ENCODE measurements at places on chromosomes 1 and 21.

DNA sequence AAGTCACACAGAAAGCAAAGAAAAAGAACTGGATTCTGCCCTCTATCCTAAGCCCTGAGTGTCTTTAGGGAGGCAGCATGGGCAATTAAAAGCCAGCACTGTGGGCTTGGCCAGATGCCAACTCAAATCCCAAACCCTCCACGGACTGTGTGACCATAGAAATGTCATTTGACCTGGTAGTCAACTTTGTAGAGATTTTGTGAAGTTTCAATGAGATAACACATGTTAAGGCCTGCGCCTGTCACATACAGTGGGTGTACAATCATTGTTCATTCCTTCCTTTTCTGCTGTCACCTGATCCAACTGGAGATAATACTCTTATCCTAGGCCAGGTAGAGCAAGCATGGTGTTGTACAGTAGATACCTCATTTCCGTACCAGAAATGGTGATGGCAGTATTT is 54.2 kb downstream of the TMEM53 start:
- DNase-seq = no peak

- no peak for DNase-seq
Observed at GRCh38 chr1:76477156-76477555, 390.1 kb upstream of the ST6GALNAC5 start.

GRCh38 chr1:7579016-7579415 is 192.1 kb upstream of the VAMP3 start:
- no peak for DNase-seq

DNA sequence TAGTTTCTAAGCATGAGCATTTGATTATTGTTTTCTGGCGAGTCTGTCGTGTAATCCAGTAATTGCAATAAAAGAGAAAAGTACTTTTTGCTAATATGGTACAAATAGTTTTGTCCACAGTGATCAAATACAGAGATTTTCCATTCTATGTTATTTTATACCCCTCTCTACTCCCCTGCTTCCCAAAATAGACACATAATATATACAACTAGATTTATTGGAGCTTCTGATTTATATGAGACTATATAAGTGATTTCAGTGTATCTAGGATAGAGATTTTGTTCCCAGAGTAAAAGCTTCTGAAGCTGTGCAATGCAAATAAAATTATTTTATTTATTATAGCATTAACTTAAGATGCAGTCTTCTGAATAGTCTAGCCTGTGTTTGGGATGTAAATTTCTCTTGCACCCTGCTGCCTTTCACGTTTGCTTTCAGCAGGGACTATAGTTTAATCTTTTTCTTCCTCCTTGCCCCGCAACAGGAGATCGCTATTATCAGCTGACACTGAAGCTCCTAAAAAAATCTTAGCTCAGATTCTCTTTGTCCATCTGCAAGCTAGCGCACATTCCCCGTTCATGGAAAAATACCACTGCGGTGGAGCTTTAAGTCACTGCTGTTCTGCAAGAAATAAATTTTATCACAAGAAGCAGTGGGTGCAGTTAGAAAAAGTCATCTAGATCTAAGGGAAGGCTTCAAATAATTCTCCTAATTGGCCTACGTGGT is 273.3 kb downstream of the DISC1 start:
- no peak for DNase-seq

DNA sequence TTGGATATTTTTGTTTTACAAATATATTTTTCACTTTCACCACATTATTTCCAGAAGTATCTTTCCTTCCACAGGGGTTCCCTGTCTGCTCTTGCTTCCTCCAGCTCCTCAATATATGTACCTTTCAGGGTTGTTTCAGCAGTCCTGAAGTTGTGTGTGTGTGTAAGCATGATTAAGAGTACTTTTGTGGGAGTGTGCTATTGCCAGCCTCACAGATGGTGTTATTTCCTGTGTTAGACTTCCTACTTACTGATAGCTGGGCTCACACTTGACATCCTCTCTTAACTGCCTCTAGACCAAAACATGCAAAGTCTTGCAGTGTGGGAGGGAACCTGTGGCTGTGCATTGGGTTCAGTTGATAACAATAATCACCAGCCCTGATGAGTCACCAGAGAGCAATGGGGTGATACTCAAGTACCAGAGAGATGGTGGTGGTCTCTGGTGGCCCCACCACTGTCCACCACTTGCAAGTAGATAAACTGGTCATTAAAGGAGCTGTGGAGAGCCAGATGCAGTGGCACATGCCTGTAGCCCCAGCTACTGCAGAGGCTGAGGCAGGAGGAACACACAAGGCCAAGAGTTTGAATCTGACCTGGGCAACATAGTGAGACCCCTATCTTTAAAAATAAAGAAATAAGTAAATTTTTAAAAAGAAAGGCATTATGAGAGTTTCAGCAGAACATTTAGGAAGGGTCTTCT is 126.7 kb downstream of the NR5A2 start:
- no peak for DNase-seq

DNA sequence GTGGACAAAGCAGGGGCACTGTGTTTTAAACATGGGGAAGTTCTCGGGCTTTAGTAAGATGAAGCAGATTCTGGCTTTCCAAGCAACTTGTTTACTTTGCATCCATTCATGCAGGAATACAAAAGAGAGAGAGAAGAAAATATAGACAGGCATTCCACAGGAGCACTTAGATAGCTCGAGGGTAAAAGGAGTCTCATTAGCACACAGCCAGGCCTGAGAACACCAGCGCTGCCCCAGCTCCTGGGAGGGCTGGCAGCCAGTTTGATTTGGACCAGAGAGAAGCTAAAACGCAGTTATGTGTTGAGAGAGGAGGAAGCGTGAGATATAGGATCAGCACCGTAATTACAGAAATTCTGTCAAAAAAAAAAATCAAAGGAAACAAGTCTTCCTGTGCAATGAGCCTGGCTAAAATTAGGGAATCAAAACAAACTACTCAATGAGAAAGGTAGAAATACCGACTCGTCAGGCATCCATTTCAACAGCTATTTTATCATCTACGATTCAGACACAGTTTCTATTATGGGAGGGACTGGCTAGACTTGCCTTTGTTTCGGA is 68.2 kb downstream of the CLSTN1 start:
- no peak for DNase-seq

DNA sequence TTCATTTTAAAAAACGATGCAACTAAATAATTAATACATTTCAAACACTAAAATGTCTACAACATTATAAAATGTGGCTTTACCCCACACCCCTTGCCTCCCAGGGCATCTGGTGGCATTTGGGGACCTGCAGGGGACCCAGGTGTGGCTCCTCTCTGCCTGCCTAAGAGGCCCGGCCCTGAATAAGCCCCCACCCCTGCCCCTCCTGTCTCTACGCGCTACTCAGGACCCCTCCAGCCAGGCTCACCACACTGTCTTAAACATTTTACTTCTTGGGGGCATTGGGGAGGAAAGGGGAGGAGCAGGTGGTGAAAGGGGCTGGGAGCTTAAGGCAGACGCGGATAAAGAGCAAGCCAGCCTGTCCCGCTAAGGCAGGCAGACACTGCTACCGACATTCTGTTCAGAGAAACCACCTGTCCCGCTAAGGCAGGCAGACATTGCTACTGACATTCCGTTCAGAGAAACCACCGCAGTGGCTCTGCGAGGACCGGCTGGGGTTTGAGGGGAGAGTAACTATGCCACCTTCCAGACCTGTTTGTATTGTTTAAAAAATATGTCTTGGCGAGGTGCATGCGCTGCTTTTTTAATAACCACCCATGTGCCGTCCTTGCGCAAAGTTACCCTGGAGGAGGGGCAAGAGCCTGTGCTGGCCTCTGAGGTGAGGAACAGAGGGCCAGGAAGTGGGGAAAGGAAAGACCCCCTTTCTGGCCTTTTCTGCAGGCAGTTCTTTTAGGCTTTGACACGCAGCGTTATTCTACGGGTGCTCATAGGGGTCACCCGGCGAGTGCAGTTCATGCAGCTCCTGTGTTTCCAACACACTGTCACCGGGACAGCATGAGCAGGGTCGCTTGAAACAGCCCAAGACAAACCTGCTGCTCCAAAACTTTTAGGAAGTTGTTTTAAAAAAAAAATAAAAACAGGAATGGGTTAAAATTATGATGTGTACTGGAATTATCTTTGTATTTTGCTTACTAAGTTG is 51.3 kb upstream of the RIPK4 start:
- no peak for DNase-seq

GRCh38 chr1:29575826-29576225 is 339.5 kb downstream of the PTPRU start:
- DNase-seq = no peak

DNA sequence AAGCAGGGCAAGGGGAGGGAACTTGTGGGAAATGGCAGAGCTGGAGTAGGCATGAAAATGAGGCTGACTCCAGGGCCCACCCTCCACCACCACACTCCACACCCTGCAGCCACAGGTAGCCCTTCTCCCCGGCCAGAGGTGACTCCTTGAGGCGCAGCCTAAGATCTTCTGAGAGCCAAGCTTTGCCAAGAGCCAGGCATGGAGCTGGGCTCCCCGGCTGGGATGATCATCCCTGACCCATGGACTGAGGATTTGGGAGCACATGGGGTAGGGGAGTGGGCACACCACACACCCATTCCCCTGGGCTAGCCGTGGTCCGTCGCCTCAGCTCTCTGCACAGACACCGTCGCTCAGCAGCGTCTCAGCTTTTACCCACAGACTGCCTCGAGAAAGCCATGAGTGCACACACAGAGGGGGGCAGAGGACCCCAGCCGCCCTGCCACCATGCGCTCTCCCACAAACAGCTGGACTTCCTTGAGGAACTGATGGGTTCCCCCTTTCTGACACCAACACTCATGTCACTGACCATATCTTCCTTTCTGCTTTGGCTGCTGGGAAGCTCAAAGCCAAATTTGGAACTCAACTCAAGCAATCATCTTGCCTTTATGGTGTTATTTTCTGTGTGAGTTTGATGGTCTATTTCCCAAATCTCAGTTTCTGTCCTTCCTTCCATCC is 123.6 kb upstream of the RUNX3 start:
- DNase-seq = no peak

GRCh38 chr1:93753791-93754763 is 72.4 kb upstream of the BCAR3 start:
- no peak for DNase-seq

GRCh38 chr21:25737421-25737820 is 2.6 kb downstream of the GABPA start:
- no peak for DNase-seq

DNA sequence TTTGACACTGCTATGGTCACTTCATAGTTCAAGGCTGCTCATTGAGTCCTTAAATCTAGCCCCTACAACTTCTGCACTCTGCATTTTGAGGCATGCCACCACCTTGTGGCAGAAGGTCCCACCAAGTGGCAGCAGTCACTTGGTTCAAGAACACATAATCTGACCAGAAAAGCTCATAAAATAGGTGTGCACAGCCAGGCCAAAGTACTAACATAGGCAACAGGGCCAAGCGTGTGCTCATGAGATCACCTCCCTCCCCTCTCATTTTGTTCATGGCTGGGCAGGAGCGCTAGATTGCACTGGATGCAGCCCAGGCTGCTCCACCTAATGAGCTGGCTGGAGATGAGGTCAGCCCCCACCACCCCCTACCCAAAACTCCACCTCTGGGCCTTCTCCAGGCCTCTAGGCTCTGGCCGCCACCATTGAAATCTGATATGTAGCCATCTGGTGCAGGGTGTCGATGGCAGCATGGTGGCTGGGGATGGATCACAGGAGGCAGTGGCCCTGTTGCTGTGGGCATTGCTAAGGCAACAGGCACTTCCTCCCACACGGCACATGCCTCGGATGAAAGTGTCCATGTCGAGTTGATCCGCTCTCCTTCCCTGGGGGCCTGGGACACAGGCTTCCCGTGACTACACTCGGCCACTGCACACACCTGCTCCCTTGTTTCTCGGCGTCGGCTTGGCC is 193.2 kb downstream of the TRABD2B start:
- DNase-seq = no peak

DNA sequence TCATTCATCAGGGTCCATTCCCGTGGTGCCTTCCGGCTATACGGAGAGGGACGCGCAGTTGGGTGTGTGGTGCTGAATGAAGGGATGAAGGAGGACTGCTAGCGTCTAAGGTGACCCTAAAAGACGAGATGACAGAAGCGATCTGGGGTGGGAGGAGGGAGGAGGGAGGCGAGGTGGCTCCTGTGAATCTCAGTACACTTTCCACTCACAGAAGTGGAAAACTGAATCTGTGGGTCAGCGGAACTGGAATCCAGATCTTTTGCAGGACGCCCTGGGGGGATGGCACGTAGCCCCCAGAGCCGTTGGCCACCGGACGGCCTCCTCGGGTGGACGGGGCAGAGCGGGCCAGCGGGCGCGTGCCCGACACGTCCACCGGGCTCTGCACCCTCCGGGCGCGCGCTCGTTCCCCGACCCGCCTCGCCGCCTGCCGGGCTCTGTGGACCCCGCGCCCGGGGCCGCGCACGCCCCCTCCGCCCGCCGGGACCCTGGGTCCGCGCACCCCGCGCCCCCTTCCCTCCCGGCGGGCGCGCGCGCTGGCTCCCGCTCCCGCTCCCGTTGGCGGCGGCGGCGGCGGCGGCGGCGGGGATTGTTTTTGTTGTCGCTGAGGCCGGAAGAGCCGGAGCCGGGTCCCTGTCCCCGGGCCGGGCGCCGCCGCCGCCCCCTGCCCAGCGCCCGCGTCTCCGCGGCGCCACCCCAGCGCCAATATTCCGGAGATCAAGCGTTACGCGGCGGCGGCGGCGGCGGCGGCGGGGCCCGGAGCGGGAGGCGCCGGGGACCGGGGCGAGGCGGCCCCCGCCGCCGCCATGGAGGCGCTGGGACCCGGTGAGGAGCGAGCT is at the start of gene AGO4:
Gene AGO4, plus strand, starts transcription at position 403 of the 836 bp plus-strand sequence. Its CDS starts 401 bp downstream, at position 804.
- DNase-seq = peak; percentile 50

DNA sequence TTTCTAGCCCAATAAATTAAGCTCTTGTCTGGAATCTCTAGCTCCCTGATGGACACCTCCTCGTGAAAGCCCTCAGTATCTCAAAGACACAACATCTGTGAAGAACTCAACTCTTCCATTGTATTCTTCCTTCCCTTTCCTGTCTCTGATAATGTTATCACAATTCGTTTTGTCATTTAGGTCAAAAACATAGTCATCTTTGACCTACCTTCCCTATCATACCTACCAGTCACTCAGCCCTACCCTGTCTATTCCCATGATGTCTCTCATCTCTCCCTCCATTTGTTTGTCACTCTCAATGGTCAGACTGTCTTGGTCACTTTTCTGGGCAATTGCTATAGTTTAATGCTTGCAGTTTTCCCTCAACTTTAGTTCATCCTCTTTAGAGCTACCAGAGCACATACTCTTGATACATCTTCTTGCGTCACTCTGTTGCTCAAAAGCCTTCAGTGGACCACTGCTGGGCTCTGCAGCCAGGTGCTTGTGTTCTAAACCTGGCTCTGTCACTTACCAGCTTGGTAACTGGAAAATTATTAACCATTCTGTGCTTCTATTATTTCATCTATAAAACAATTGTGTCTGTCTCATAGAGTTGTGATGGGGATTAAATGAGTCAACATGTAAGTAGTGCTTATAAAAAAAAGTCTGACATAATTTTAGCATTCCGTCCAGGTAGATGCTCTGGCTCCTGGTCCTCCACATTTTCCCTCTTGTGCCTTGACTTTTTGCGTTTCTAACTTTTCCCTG is 39.6 kb downstream of the DDR2 start:
- no peak for DNase-seq

- DNase-seq = no peak
Observed at GRCh38 chr1:108722292-108722691, 9.6 kb downstream of the FNDC7 start.

DNA sequence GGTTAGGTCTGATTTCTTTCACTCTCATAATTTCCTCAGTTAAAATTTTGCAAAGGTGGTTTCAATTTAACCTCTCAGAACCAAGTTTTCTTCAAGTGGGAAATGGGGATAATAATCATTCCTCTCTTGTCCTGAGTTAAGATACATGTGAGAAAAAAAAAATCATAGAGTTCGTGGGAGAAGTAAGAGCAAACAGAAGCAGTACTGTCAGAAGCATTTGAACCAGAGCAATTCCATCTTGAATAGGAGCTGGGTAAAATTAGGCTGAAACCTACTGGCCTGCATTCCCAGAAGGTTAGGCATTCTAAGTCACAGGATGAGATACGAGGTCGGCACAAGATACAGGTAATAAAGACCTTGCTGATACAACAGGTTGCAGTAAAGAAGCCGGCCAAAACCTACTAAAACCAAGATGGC is 28.6 kb upstream of the TMEM61 start:
- DNase-seq = no peak
